ENCODE measurements at places on chromosomes 12 and 14.

DNA sequence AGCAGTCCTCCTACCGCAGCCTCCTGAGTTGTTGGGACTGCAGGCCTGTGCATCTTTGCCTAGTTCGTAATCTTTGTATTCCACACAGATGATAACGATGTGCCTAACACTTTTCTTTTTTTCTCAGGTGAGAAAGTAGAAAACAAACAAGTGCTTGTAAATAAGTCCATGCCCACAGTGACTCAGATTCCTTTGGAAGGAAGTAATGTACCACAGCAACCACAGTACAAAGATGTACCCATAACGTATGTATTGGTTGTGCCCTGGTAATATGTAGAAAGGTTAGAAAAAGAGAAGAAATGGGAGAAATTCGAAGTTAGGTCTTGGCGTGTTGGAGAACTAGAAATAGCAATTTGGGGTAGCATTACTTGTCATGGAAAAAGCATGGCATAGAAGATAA lies 101.6 kb downstream of the POLR3B start:
- no peak for DNase-seq

DNA sequence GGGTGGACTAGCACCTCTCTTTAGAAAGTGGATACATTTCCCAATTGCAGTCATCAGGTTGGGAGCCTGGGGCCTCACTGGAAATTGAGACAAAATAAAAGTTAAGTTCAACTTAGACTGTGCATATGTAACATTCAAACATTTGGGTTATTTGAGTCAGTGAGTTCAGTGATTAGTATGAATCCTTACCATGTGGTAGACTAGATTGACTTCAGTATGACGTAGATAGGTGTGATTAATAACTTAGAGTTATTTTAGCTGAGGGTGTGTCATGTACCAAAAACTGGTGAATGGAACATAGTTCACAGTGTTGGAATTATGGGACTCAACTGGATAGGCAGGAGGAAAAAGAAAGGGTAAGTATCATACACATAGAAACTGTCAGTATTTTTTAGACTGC lies 8.0 kb upstream of the SSTR1 start:
- DNase-seq: no peak

GRCh38 chr14:54713379-54713778 lies 146.5 kb downstream of the SAMD4A start:
- no peak for DNase-seq

DNA sequence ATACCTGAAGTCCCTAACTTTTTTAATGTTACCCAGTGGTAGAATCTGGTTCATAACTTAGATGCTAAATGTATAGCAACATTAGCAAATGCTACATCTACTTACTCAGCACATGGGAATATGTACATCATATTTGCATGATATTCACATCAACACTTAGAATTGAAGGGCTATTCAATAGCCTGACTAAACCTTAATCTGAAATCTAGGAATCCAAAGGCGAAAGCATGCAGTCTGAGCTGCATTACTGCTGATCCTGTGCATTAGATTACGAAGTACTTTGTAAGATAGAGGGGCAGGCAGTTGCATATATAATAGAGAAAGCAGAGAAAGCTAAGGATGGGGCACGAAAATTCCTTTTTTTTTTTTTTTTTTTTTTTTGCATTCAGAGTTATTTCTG lies 40.4 kb downstream of the SLC38A4 start:
- DNase-seq: no peak

DNA sequence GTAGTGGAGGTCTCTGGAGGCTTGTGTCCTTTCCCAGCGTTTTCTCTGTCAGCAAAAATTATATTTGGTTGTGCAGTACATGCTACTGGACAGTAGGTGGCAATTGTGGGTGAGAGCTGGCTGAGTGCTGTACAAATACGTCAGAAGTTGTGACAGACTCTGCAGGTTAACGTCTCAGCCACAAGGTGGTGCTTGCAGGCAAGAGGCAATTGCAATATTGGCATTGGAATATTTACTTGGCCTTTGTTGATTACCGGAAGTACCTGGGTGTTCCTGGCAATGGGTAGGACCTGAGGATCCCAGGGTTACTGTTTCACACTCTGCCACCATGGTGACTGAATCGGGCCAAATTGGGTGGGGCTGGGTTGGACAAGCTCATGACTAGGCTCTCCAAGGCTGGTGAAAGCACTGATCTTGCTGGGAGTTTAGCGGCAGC lies 333.9 kb upstream of the LMO3 start:
- DNase-seq: peak; percentile 61

DNA sequence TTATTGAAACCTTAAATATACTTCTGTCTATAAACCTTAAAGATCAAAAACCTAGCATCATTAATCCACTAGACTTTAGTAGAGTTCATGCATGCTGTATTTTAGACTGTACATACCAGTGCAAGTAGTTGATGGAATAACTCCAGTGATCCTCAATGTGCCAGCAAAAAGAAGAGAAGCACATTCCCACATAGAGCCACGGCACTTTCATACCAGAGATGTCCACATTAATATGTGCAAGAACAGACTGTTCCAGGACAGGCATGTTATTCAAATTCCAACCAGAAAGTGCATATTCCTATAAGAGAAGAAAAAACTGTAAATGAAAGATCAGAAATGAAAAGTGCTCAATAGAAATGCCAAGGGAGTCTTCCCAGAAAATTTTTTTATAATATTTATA lies 55.0 kb downstream of the KDM5A start:
- DNase-seq: no peak

- peak; percentile 54 for DNase-seq
Observed at GRCh38 chr14:89504602-89505313, 87.7 kb upstream of the FOXN3 start.

DNA sequence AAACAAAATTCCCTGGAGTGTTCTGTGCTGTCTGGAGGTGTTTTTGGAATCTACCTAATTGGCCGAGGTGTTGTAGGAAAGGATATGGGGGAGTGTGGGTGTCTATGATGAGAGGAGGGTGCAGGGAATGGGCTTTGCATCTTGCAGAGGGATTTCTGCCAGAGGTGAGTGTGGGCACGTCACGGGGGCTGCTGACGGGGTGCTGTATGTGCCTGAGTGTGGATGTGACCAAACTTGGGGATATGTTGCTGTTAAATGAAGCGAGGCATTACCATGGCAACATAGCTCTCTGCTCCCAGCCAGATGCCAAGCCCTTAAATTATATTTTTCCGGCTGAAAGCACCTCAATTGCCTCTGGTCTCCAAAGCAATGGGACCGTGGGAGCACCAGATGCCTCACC lies 44.3 kb upstream of the SPTLC2 start:
- no peak for DNase-seq

GRCh38 chr12:109088818-109089217 lies 4.5 kb downstream of the ALKBH2 start:
- no peak for DNase-seq
